ENCODE measurements at places on chromosomes 5 and 9.

DNA sequence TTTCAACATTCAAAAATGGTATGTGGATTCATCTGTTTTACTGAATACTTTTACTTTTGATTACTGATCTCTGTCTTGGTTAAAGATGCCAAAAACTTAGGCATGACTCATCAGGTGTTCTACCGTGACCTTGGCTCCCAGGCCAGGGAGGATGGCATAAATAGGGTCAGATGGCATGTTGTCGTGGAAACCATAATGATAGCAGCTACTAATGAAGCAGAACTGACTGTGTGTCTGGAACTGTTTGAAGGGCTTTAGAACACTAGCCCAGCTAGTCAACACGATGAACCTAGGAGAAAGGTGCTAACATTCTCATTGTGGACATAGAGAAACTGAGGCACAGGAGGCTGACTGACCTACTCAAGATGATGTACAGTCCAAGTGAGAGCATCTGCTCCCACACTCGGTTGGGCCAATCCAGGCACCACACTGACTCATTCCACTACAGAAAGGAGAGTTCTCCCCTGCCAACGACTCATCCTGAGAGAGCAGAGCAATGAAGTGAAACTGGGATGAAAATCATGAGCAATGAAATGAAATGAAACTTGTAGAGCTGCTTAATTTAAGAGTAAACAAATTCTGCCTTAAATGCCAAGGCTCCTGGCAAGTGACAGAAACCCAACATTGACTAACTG lies 116.0 kb downstream of the TENT4A start:
- DNase-seq: no peak

- no peak for DNase-seq
Observed at GRCh38 chr9:110509792-110510191, 69.7 kb downstream of the SVEP1 start.

DNA sequence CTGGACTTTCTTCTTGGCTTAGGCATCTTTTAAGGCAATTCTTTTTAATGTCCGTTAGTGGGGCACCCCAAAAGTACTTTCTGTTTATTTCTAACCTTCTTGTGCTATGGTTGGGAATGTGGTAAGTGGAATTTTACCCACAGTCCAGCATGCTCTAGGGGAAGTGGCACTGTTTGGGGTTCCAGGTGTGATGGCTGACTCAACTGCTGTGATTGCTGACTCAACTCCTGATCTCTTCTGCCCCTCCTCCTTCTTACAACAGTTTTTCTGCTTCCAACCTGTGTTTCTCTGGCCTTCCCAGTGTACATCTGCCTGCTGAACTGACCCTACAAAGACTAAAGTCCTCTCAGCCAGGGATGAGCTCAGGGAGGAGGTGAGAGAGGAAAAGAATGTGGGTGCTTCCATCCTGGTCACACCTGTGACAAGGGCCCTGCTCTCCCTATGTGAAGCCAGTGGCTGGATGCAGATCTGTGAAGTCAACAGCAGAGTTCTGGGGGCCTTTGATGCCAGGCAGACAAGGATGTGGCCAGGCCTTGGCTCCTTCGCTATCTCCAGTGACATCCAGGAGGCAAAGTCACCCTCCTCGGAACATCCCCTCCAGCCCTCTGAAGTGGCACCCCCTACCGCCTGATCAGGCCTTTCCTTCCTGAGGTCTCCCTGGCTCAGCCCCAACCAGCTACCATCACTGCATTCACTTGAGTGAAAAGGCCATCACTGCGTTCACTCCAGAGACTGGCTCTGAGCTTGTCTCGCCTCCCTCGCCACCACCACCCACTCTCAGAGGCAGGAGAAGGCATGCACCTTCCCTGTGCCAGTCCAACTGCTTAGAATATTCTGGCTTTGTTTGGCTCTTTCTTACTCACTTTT lies 72.2 kb downstream of the C5orf15 start:
- DNase-seq: no peak

GRCh38 chr5:102211165-102211564 lies 84.9 kb downstream of the SLCO4C1 start:
- DNase-seq: no peak

- DNase-seq: no peak
Observed at GRCh38 chr9:134460896-134461295, 134.6 kb downstream of the RXRA start.

DNA sequence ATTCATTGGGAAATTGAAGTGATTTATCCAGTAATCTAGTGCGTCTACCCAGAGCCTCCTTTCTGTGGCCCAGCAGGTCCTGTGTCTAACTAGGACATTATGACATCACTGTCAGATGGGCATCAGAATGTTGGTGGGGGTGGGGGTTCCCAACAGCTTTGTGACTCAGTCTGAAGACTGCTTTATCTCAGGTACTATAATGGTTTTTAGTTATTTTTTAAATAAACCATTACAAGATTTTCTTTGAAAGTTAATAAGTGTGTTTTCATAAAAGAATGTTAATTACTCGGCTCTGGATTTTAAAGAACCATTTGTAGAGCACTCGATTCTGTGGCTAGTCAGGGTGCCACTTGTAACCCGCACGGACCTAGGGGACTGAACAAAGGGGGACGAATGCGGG lies at the start of gene EQTN:
Gene EQTN (minus strand): TSS at position 101 of the 400 bp plus-strand sequence. CDS start 95 bp downstream, at position 6.
- no peak for DNase-seq

DNA sequence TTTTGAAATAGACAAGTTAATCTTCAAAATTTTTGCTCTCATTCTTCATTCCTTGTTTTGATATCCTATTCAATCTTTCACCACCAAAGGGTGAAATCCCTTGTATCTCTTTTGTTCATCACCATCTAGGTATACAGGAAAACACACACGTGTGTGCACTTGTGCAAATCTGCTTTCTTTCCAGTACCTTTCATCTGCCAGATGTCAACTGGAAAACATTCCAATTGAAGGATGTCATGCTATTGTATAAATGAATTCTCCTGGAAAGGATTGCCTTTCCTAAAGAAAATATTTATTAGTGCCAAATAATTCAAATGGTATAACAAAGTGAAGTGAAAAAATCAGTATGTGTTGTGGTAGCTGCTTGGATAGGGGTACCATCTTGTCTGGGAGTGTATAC lies 123.7 kb downstream of the RANBP17 start:
- DNase-seq: peak; percentile 1

- DNase-seq: no peak
Observed at GRCh38 chr5:151740958-151741373, 17.5 kb downstream of the ATOX1 start.

DNA sequence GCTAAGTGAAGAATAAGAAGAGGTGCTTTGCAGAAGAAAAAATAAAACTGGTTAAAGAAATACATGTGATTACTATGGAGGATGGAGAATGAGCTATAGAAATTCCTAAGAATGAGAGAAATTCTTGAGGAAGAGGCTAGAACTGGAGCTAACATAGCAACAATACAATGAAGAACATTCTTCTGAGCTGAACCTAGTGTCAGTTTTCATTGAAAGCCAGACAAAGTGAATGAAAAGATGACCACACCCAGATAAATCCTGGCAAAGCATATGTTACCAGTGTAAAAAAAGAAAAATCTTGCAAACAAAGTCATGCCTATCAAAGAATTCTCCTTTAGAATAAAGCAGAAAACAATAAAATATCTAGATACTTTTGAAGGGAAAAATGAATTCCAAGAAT lies 39.6 kb downstream of the SGCD start:
- no peak for DNase-seq

DNA sequence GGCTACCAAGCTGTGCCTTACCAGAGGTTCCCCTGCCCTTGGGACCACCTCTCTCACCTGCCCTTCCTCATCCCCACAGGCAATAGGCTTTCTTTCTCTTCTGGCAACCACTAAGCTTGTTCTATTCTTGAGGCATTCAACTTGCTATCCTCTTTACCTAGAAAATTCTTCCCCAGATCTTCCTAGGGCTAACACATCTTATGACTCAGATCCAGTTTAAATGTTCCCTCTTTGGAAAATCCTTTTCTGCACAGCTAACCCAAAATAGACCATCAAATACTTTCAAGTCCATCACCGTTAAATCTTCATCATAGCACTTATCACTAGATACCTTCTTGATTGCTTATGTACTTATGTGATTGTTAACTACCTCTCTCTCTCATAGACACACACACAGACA lies 93.7 kb downstream of the ENC1 start:
- no peak for DNase-seq

- no peak for DNase-seq
Observed at GRCh38 chr5:91129748-91130147, 253.4 kb downstream of the ARRDC3 start.

DNA sequence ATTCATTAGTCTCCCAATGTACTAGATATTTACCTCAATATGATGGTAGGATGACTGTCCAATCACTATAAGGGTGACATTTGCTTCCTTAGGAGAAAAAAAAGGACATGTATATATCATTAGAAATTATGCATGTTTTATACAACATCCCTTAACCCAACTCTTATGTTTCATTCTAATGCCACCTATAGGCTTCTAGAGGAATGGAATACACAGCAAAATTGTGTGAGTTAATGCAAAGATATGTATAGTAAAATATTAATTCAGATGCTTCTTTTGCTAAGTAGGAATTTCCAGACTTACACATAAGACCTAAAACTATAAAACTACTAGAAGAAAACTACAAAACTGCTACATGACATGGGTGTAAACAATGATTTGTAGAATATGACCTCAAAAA lies 3.5 kb downstream of the PRXL2C start:
- no peak for DNase-seq
